Activated CD4-positive, alpha-beta T cell treated with anti-CD3 and anti-CD28 coated beads for 4 hours (primary cell): ENCODE measurements at places on chromosomes 2 and 18.
A peak's percentile ranks its signal among the peaks of the same experiment; 100 is the strongest.

- DNase-seq, result no peak
These were observed 92.0 kb upstream of the GULP1 start for GRCh38 chr2:188199716-188200128.

DNA sequence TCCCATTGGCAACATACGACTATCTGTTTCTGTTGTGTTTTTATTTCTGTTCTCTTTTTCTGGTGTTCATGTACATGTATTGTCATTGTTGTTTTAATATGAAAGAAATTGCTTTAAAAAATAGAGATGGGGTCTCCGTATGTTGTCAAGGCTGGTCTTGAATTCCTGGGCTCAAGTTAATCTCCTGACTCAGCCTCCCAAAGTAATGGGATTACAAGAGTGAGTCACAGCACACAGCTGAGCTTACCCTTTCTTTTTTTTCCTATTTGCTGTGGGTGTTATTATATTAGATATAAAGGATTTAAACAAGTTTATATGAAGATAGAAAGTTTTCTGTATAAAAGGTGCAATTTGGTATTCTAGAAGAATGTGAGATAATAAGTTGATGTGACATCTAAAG is 554.6 kb downstream of the DSC3 start:
- no peak for DNase-seq

GRCh38 chr2:110873056-110873502 is 140.7 kb downstream of the ACOXL start:
- DNase-seq, result no peak

DNA sequence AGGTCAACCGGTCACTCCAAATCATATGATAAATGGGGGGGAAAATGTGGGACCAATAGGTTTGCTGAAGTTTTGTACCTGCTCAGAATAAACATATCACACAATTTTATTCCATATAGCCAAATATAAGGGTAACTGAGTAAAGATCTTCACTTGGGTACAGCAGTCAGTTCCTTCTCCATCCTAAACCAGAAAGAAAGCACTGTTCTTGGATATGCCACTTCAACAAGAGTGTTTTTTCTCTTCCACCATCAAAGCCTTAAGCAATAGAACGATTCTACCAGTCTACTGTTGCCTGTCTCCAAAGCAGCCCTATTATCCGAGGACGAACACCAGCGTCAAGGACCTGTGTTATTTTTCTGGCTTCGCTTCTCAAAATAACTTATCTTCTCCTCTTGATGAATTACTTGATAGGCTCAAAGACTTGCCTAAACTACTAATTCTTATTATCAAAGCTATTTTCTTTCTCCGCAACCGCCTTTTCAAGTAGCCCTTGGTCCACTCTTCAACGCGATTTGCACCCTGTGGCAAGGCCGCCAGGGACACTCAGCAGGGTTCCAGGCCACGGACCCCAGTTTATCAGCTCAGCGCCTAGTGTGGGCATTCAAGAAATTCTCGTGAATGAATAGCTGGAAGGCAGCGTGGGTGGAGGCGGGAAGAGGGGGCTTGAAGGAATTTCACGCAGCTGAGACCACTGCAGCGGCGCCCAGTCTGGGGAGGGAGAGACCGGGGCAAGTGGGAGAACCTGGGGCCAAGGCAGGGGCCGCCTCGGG is 646 bp downstream of the ALS2 start:
- DNase-seq, result peak; percentile 3

- DNase-seq, result no peak
These were observed 9.0 kb downstream of the CYBRD1 start for GRCh38 chr2:171531291-171531690.

DNA sequence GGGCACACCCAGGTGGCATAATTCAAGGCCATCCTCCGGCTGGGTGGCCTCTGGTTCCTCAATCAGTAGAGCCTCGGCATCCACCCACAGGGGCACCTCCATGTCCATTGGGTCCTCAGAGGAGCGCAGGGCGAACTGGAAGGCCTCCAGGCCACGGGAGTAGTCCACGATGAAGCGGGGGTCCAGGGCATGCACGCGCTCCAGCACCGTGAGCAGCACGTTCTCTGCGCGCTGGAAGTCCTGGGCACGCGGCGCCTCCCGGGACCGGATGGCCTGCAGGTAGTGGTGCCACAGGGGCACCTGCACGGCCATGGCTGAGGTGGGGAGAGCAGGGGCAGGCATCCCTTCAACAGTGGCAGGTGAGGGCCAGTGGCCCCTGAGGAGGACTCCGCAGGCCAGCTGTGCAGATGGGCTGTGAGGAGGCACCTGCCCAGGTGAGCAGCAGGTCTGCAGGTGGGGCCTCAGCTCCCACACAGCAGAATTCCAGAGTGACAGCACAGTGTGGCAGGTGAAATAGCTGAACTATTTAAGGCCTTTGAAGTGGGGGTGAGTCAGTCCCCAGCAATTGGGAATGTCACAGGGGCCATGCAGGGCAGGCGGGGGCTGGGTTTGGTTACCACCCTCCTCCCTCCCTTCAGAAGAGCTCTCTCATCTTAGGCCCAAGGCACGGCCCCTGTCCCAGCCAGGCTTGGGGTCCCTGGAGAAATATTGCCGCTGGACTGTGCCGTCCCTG is at the start of gene MAB21L4:
Gene MAB21L4 (minus strand): TSS at position 501 of the 733 bp plus-strand sequence. CDS start 159 bp downstream, at position 342.
- no peak for DNase-seq

DNA sequence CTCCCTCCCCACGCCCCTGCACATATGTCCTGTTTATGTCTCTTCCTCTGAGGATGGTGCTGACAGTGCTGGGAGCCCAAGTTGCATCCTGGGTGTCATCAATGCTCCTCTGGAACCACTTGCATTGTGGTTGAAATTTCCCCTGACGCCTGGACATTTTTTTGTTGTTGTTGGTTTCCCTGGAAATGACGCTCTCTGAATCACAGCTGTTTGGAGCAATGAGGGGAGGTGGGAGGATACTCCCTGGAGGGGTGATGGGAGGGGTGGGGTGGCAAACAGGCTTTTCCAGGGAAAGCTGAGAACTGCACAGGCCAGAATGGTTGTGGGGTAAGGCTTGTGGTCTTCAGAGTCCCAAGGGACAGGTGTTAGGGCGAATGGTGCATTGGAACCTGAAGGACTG is 29.6 kb downstream of the CELF4 start:
- DNase-seq, result no peak

DNA sequence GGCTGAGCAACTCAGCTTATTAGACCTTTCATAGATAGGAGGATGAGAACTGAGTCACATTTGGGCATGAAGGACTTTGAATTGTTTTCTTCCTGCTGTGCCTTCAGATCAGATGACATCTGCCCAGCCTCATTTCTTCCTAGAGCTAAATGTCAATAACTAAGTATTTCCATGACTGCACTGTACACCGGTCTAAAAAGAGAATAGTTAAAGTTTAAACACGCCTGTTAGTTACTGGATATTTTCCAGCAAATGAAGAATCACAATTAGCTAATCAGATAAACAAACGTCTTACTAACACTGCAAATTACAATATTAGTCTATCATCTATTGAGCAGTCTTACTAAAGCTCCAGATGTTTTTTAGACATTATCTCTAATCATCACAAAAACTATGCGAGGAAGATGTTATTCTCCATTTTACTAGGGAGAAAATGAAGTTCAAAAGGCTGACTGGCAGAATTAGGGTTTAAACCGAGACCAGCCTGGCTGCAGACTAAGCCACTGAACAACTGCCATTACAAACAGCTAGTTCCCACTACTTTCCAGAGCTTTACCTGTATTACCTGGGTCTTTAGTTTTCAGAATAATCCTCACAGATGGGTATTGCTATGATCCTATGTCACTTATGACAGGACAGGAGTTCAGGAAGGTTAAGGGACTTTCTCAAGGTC is 69.4 kb upstream of the ZNF397 start:
- no peak for DNase-seq

GRCh38 chr18:6198585-6198984 is 216.1 kb downstream of the L3MBTL4 start:
- no peak for DNase-seq

- no peak for DNase-seq
These were observed 66.5 kb downstream of the USP37 start for GRCh38 chr2:218501665-218502064.

DNA sequence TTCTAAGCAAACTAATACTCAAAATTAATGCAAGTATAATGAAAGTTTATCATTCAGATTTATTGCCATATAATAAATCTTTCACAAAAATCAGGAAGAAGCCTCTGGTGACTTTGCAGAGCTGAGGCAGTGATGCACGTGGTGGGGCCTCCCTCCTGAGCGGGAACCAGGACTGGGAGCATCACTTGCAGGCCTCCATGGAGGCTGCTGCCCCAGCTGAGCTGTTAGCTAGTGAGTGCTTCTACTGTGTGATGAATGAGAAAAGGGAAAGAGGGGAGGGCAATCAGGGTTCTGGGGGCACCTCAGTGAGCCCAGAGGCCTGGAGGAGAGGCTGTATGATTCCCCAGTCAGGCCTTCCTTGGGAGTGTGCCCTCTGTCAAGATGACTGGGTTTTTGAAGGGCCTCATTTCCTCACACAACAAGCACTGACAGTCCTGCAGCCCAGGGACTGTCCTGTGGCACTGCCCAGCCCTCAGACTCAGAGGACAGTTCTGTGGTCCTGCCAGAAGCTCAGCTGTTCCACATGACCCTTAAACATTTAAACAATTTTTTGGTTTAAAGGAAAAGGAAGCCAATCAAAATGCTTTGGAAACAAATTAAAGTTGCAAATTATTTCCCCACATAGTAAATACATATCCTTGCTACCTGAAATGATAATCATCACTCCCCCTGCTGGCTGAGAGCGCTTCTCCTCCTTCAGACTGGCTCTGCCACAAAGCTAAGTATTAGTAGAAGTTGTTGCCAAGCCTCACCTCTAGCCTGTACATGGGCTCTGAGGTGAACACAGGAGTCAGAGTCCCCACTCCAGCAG is 90.9 kb upstream of the SMAD7 start:
- peak; percentile 59 for DNase-seq
